SJSA1 (cell line): ENCODE measurements at places on chromosomes 4 and X. TPM values are rescaled to one million over a fixed set of nuclear protein-coding genes. Genes with fewer than 3 reads are reported as not detected.

DNA sequence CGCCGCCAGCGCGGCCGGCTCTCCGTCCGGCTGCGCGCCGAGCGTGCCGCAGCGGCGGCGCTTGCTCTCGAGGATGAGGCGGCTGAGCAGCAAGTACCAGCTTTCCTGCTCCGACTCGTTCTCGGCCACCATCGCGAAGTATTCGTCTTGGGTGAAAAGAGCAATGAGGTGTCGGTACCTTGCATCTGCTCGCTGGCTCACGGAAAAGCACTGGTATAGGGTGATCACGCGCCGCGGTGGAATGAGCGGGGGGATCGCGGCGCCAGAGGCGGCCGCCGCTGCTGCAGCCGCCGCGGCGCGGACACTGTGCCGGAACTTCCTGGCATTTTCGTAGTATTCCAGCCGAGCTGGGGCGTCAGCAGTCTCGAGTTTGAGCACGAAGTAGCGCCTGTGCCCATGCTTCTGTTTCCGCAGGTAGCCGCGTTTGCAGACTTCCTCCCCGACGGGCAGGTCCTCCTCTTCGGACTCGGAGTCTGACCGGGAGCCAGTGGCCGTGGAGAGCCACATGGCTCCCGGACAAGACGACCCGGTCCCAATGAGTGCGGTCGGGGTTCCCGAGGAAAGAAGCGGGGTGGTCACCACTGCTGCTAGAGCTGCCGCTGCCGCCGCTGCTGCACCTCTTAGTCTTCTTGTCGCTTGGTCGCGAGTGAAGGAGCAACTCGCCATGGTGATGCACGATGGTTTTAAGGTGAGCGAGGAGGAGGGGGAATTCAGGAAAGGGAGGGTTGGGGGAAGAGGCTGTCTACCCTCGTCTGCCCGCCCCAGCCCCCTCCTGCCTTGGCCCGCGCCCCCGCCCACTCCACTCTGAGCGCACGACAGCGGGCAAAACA lies 469 bp downstream of the IRS4 start:
- DNase-seq: no peak

GRCh38 chr4:20805716-20806115 lies 105.5 kb downstream of the PACRGL start:
- DNase-seq: no peak

DNA sequence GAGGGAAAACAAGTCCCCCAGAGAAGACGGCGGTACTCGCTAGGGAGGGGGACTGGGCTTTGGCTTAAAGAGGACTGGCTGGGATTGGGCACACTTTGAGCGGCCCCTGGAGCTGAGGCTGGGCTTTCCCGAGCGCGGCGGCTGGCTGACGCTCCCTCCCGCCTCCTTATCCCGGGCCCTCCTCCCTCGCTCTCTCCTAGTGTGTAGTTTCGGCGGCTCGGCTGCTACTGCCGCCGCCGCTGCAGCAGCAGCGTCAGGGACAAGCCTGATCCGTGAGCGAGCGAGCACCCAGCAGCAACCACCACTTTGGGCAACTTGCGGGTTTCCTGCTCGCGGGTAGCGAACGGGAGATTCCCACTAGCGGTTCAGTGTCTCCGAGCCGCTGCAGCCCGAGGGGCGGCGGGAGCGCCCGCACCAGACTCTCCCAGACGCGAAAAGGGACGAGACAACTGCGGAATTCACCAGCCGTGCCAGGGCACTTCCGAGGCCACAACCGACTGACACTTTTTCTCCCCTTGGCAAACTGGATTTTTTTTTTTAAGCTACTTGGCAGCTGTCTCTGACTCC lies 632 bp upstream of the PCDH7 start:
- no peak for DNase-seq

SMPX gene
- total RNA-seq: not detected in 2 replicates

DNA sequence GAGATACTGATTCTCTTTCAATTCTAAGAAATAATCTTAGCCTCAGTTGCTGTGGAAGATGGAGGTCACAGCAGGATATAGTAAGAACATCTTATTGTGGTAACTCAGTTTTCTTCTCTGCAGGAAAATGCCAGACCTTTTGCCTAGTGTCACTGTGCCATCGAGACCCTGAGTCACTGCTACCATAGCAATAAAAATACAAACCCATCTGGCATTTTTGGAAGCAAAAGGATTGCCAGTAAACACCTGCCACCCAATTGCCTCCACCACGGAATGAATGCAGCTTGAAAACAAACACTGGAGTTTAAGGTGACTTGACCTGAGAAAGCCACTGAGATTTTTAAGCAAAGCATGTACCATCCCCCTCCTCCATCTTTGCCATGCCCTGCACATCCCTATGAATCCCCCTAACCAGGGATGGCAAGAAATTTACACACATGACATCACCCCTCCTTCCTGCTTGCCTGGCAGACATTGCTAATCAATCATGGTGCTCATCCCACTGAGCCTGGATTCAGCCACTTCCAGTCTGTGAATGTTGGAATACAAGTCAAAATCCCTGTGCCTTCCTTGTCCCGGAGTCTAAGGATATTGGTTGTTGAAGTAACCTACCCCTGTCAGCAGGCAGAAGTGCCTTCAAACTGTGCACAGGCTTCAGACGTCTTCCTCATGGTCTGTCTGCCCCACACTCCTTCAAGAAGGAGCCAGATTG lies 59.6 kb upstream of the MAMLD1 start:
- DNase-seq: no peak

DNA sequence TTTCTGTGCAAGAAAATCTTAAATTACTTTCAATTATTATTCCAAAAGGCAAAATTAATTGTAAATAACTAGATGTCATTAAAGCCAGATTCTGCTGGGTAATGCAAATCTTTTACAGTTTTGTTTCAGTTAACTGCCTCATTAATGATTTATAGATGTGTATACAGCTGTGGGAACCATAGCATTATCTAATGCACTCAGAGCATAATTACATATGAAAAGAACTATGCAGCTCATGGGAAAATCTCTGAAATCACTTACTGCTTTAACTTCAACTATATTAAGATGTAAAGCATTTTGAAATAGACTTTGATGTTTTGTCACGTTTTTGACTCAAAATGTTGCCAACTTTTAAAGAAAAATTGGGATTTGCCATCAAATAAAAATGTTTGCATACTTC lies 630.3 kb upstream of the KLHL4 start:
- no peak for DNase-seq

DNA sequence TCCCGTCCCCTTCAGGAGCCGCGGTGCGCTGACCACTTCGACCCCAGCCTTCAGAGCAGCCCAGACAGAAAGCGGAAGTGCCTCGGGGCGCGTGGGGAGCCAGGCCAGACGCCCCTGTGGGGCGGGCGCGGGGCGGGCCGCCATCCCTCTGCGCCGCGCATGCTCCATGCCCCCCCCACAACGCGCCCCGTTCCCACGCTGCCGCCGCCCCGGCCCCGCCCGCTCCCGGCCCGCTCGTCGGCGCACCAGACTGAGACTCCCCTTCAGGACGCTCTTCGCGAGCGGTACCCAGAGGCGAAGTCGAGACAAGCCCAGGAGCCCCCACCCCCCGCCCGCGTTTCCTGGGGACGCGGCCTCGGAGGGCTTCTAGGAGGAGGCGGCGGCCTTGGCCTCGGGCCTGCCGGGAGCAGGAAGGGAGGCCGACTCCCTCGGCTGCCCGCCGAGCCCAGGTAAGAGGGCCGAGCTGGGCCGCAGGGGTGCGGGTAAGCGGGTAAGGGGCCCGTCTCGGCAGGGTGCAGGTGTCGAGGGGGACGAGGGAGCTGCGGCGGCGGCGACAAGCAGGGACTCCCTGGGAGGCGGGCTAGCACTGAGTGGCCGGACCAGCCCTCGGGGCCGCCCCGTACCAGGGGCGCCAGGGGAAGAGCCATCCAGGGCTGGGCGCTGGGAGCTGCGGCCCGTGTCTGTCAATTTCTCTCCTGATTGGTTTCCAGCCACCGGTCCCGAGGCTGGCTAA lies at the start of gene ZFP92:
Gene ZFP92, plus strand, starts transcription at position 218 of the 733 bp plus-strand sequence. CDS start 6,851 bp downstream, outside the sequence.
- no peak for DNase-seq

GRCh38 chr4:123398066-123398852 lies 1.7 kb downstream of the SPRY1 start:
- DNase-seq: peak; percentile 60

GRCh38 chrX:44020693-44021092 lies 47.5 kb upstream of the NDP start:
- DNase-seq: no peak

RUFY3 gene
- total RNA-seq: 13.9 and 21.1 TPM in 2 replicates

- DNase-seq: peak; percentile 76
Observed at GRCh38 chrX:150365051-150365989, 2.2 kb downstream of the MAMLD1 start.

GRCh38 chrX:56233100-56233499 lies 944 bp downstream of the KLF8 start:
- no peak for DNase-seq

- no peak for DNase-seq
Observed at GRCh38 chr4:5222047-5222446, 170.8 kb downstream of the STK32B start.

- DNase-seq: no peak
Observed at GRCh38 chrX:9873360-9873759, 87.1 kb downstream of the SHROOM2 start.

- DNase-seq: peak; percentile 14
Observed at GRCh38 chrX:41180194-41180908, 95.1 kb downstream of the USP9X start.

- no peak for DNase-seq
Observed at GRCh38 chrX:10158279-10159144, 1.7 kb downstream of the CLCN4 start.

- DNase-seq: no peak
Observed at GRCh38 chr4:109945056-109945455, 32.4 kb downstream of the EGF start.

KCND1 gene
- 0.18 TPM in 1 of 2 replicates, not detected in the other for total RNA-seq

GAR1 gene
- total RNA-seq: 6.4 and 18.7 TPM in 2 replicates

GRCh38 chr4:15891312-15891711 lies 47.2 kb downstream of the FGFBP1 start:
- DNase-seq: no peak

DNA sequence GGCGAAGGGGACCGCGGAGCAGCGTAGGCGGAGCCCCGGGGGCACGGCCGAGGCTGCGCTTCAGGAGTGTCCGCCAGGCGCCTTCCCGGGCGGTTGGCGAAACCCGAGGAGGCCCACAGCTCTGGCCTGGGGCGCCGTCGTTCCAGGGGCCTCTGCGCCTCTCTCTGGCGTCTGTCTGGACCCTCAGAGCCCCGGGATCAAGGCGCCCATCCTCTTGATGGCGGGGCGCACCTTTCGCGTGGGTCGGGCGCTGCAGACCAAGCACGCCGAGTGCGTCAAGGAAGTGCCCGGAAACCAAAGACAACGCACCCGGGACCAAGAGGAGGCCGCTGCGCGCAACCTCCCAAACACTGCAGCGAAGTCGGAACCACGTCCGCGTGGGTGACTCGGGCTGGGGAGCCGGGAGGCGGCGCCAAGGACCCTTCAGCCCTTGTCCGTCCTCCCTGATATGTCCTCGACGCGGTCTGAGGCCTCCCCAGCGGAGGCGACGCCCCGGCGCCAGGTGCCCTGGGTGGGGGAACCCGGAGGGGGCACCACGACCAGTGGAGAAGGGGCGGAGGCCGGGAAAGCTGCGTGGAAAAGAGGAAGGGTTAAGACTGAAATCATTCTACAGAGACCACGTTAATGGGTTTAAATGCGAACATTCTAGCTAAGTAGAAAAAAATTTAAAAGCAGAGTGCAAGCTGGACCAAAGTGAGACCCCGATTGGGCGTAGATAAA lies 9.9 kb downstream of the HMX1 start:
- no peak for DNase-seq

DNA sequence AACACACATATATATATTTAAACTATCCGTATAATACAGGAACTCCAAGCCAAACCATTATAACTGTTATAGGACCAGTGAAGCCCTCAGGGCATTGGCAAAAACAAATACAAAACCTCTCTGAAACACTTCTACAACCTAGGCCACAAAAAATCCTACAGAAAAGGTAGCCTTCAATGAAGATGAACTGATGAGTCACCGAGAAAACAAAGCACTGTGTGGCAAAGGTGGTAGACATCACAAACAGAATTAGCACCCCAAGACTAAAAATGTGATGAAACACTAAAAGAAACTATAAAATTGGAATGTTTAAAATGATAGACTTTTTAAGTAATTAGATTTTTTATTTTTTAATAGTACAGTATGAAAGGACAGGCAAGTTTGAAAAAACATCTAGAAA lies 5.5 kb upstream of the HSPA4L start:
- DNase-seq: no peak

- DNase-seq: no peak
Observed at GRCh38 chr4:80948995-80949394, 81.5 kb upstream of the BMP3 start.

TENT5D gene
- total RNA-seq: not detected in 2 replicates

- no peak for DNase-seq
Observed at GRCh38 chr4:60799214-60799613, 400.9 kb upstream of the ADGRL3 start.

PRRG3 gene
- total RNA-seq: not detected in 2 replicates

VCX3A gene
- not detected in 2 replicates for total RNA-seq

FAM90A26 gene
- not detected in 2 replicates for total RNA-seq

EGF gene
- 9.6 and 28.0 TPM in 2 replicates for total RNA-seq
